ENCODE measurements at places on chromosomes 12 and 14.
A peak's percentile ranks its signal among the peaks of the same experiment; 100 is the strongest.

- no peaks in the 10 kb centered on the region for H3K4me1 ChIP-seq
- DNase-seq, result no peak
- H3K4me3 ChIP-seq, result no peak overlapping the region
- no peaks in the 10 kb centered on the region for H3K27me3 ChIP-seq
- no peak overlapping the region for H3K27ac ChIP-seq
- no peaks in the 10 kb centered on the region for H3K36me3 ChIP-seq
Observed at GRCh38 chr12:30219047-30219446, 435.3 kb upstream of the TMTC1 start.

DNA sequence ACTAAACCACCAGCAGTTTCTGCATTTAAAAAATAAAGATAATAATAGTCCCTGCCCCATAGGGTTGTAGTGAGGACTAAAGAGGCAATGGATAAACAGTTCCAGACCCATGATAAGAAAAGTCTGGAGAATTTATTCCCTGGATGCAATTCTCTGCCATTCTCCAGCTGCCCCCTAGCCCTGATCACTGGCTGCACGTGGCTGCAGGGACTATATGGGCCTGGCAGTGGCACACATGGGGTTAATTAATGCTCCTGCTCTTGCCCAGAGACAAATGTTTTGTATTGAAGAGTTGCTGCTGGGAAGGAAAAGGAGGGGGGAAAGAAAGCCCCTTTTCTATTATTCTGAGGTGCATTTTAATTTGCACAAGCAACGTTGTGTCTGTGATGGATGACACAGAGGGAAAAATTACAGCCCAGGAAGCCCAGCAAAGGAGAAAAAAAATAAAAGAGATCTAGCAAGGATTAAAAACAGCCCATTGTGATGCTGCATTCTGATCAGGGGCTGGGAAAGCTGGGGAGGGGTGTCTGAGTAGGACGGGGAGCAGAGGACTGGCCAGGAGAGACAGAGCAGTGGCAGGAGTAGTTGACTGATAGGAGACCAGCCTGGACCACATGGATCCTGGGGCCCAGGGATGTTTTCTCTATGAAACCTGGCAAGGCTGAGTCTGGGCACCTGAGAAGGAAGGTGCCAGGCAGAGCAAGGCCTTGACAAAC, 149.3 kb downstream of the ESRRB start:
- no peak overlapping the region for H3K4me3 ChIP-seq
- no peaks in the 10 kb centered on the region for H3K27me3 ChIP-seq
- H3K27ac ChIP-seq, result no peak overlapping the region
- H3K4me1 ChIP-seq, result no peaks in the 10 kb centered on the region
- no peak for DNase-seq

GRCh38 chr14:51917193-51917592, 56.8 kb downstream of the GNG2 start:
- H3K27ac ChIP-seq, result no peak overlapping the region
- H3K27me3 ChIP-seq, result no peaks in the 10 kb centered on the region
- no peaks in the 10 kb centered on the region for H3K36me3 ChIP-seq
- no peak overlapping the region for H3K4me3 ChIP-seq

- no peaks in the 10 kb centered on the region for H3K27me3 ChIP-seq
- H3K27ac ChIP-seq, result peak overlapping the region; percentile 81
- no peak for DNase-seq
- H3K4me1 ChIP-seq, result peaks cover 67% of the 10 kb centered on the region
- H3K36me3 ChIP-seq, result no peaks in the 10 kb centered on the region
Observed at GRCh38 chr14:61345151-61345482, 23.7 kb downstream of the PRKCH start.

DNA sequence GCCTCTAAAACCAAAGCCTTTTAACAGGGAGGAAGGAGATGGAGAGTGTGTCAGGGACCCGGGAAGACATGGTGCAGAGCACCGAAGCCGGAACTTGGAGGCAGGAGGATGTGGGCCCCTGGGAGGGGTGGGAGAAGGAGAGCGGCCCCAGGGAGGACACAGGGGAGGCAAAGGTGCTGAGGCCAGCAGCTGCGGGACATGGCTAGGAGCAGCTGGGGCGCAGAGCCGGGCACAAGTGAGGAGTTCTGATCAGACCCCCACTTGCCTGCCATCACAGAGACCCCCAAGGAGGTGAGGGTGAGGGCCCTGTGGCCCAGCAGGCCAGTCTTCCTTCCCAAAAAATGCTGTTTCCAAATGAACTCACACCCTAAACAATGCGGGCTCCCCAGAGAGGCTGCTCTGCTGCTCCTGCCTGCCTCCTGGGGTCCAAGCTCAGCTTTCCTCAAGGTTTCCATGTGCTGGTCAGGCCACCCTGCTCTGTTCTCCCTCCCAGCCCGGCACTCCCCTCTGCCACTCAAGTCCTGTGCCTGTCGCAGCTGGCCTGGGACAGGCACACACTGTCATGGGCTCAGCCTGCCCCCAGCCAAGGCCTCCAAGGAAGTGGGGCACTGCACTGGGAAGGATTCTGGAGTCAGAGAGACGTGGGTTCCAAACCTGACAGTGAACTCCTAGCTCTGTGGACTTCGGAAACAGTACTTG, 24.0 kb downstream of the CHGA start:
- H3K4me1 ChIP-seq, result no peaks in the 10 kb centered on the region
- H3K27me3 ChIP-seq, result no peaks in the 10 kb centered on the region
- no peak overlapping the region for H3K27ac ChIP-seq
- H3K4me3 ChIP-seq, result no peak overlapping the region

DNA sequence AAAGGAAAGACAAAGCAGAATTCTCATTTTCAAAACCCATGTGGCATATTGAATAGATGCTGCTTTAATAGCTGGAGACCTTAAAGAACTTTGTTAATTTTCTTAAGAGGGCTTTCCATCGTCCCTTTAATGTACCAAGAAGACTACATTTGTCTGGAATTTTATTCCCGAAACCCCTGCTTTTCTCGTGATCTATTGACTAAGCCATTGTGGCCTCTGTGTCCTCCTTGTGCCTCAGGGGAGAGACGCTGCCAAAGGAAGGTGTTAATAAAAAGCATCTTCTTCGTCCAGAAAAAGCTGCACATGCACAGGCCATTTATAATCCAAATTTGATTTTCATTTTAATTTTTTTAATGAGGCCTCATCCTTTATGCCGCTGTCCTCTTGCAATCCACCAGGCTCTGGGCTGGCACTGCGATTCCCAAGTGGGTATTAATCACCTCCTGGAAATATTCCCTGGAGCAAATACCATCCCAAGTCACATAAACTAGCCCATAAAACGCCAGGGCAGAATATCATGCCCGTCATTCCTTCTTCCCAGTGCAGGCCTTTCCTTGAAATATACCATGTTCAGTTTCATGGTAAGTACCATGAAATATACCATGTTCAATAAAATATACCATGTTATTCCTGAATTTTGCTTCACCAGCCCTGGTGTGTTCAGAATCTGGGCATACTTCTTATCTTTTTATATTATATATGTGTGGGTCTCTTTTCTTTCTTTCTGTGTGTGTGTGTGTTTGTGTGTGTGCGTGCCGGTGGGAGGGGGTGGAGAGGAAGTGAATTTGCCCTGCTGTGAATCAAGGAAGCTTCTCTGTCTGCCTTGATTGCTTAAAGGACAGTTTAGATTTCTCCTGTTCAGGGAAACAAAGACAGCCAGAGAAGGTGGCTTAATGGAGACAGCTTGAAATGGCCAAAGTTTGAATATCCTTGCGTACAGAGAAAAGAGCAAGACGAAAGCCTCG, 147.6 kb downstream of the PHETA1 start:
- DNase-seq, result no peak
- no peaks in the 10 kb centered on the region for H3K36me3 ChIP-seq
- H3K27me3 ChIP-seq, result no peaks in the 10 kb centered on the region
- no peak overlapping the region for H3K27ac ChIP-seq
- H3K4me3 ChIP-seq, result no peak overlapping the region

- peaks cover under 1% of the 10 kb centered on the region for H3K4me1 ChIP-seq
- no peak for DNase-seq
- H3K27me3 ChIP-seq, result no peaks in the 10 kb centered on the region
- no peaks in the 10 kb centered on the region for H3K36me3 ChIP-seq
- no peak overlapping the region for H3K27ac ChIP-seq
Observed at GRCh38 chr12:6476489-6476888, 6.0 kb upstream of the VAMP1 start.

DNA sequence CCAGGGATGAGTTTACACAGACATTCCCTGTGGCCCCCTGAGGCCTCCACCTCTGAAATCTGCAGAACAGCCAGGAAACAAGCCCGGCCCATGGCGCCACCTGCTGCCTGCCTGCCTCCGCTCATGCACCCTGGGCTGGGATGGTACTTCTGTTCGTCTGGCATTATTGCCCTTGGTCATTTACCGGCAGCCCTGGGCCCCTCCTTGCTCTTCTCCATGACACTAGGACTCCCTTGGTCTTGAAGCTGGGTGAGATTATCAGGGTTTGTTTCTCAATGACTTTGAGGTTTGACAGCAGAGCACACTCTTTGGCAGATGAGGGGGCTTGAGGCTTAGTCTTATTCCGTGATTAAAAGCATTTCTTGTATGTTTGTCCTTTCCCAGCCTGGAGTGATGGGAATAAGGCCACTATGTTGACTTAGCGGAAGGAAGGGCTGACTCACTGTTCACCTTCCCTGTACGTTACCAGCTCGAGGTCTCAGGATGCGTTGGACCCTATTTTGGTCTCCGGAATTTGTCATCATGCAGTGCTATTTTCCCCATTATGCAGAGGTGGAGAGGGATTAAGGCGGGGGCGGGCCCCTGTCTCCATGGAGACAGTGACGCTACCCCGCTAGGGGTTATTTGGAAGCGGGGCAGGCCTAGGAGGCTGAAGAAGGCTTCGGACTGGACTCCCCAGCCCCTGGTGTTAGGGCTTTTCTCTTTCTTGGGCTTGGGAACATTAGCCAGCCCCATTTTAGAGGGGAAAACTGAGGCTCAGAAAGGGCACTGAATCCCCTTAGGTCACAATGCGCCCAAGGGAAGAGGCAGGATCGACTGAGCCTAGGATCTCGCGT, 706 bp upstream of the PEX5 start:
- no peaks in the 10 kb centered on the region for H3K27me3 ChIP-seq
- peak; percentile 90 for DNase-seq
- H3K36me3 ChIP-seq, result peaks cover 10% of the 10 kb centered on the region
- H3K4me3 ChIP-seq, result peak overlapping the region; percentile 90

Data from upper lobe of left lung (tissue), 6 donors.